ENCODE measurements at places on chromosomes 5 and 9.

GRCh38 chr9:89475891-89476440 is 21.9 kb downstream of the SEMA4D start:
- DNase-seq: no peak

DNA sequence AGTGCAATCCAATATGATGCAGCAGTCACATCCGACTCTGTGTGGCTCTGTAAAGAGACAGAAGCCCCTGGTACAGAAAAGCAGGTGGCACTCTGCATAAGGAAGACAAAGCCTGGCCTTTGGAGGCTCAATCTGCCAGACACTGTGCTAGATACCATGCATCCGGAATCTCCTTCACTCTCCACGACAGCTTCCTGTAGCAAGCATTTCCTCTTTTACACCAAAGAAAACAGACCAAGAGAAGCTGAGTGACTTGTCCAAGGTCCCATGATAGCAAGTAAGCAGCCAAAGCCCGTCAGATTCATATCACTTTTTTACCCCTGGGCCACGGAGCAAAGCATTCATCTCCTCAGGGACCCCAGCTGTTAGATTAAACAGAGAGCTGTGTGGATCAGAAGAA is 64.2 kb upstream of the SMIM23 start:
- DNase-seq: peak; percentile 2

DNA sequence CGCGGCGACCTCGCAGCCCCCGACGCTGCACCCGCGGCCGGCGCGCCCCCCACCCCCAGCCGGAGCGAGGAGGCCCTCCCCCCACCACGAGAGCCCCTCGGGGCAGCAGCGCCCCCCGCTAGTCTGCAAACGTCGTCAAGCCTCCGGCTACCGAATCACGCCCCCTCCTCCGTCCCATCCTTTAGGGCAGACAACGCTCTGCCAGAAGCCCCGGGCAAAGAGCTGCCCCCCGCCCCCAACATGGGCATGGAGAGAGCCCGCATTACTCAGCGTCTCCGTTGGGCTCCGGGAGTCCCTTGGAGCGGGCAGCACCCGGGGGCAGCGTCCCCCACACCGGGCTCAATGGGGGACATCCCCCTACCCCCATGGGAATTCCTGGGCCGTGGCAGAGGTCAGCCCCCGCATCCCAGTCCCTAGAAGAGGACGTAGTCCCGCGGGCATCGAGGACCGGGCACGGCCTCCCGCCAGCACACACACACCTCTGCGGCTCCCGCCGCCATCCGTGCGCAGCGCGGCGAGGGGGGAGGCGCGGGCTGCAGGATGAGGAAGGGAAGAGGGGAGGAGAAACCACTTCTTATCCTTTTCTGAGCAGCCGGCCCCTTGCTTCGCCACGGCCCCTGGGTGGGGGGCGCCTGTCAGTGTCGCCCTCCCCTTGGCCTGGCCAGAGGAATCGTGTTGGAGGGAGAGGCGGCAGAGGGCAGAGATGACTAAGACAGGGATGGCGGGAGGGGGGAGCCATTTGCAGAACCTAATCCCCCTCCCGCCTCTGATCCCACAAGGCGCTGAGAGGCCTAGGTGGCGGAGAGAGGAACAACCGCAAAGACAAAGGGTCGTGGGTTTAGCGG is 750 bp downstream of the DNM1 start:
- peak; percentile 13 for DNase-seq

GRCh38 chr5:167406513-167406912 is 884.9 kb upstream of the WWC1 start:
- DNase-seq: no peak

DNA sequence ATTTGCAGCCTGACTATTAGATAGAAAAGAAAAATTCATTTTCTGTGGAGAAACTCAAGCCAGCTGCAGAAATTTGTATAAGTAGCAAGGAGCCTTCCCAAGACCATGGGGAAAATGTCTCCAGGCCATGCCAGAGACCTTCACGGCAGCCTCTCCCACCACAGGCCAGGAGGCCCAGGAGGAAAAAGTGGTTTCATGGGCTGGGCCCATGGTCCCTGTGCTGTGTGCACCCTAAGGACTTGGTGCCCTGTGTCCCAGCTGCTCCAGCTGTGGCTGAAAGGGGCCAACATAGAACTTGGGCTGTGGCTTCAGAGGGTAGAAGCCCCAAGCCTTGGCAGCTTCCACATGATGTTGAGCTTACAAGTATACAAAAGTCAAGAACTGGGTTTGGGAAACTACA is 73.3 kb upstream of the TTC23L start:
- no peak for DNase-seq

GRCh38 chr9:97307091-97307490 is 368 bp upstream of the CCDC180 start:
- no peak for DNase-seq

DNA sequence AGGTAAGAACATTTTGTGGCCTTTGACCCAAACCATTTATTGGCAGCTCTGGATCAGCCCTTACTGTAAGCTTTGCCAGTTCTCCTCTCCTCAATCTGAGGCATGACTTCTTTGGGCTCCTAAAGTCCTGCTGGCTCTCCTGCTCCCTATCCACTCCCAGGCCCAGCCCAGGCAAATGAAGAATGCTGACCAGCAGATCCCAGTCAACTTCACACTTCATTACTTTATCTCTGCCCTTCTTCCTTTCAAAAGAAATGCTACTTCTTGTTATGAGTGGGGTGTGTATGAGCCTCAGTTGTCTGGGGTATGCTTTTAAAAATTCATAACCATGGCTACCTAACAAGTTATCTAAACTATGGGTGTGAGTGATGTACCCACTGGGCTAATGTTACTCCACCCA is 479.6 kb downstream of the ACTL7B start:
- DNase-seq: no peak

- DNase-seq: no peak
These were observed 13.8 kb upstream of the ANXA1 start for GRCh38 chr9:73137914-73138313.

GRCh38 chr5:131671994-131672655 is 37.1 kb upstream of the RAPGEF6 start:
- no peak for DNase-seq

DNA sequence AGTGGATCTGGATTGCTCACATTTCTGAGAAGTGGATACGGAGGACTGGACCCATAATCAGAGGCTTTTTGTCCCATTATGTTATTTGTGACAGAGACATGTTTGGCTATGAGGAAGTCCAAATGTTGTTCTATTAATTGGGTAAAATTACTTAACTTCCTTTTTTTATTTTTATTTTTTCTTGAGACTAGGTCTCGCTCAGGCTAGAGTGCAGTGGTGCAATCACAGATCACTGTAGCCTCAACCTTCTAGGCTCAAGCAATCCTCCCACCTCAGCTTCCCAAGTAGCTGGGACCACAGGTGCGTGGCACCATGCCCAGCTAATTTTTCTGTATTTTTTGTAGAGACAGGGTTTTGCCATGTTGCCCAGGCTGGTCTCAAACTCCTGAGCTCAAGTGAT is 11.9 kb upstream of the PGGT1B start:
- DNase-seq: no peak

- DNase-seq: no peak
These were observed 222.7 kb upstream of the PUM3 start for GRCh38 chr9:3066591-3066990.

- no peak for DNase-seq
These were observed 30.8 kb upstream of the UNC5A start for GRCh38 chr5:176779537-176779936.

DNA sequence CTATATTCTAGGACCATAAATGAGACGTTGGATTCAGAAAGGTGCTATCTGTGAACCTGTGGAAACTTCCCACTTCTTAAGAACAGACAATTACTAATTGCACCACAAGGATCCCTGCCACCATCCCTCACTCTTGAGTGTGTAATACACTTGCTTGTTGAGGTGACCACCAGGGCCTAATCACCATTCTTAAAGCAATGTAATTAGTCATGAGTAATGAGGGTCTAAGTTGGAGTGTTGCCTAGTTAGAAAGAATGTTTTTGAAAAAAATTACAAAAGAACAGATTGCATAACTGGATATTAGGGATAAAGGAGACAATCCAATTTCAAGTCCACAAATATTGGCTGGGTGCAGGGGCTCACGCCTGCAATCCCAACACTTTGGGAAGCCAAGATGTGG is 56.9 kb upstream of the TRIO start:
- no peak for DNase-seq

- DNase-seq: no peak
These were observed 3.3 kb upstream of the CDC20B start for GRCh38 chr5:55176176-55176818.

GRCh38 chr9:133935328-133936005 is 56.7 kb downstream of the VAV2 start:
- DNase-seq: no peak

DNA sequence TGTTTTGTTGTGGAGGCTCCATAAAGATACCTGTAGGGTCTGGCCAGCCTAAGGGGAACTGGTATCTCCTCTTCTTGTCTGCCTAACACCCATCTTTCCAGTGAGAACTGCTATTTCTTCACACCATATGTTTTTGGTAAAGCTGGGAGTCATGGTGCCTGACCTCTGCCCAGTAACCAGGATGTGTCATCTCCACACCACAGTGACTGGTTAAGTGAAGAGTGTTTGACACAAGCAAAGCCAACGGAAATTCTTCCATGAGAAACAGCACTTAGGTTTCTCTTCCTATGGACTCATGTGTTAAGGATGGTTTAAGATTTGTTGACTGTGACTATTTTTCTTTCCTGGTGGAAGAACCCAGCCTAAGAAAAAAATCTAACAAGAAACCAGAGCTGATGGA is 111.5 kb downstream of the HTR4 start:
- DNase-seq: no peak

- DNase-seq: no peak
These were observed 12.8 kb downstream of the OLFM1 start for GRCh38 chr9:135100241-135100681.

DNA sequence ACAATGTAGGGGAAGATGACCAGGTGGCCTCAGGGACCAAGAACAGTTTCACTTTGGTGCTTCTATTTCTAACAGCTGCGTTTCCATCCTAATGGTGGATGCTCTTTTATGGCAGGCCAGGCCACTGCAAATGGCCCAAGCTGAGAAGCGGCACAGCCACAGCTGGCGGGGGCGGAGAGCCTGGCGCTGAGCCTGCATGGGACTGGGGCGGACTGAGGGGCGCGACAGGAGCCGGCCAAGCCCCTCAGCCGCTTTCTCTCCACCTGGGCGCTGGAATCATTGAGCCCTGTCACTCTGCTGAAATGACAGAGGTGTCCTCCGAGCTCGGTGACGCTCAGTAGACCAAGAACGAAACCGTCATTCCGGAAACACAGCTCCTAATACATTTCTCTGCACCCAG is 317.3 kb upstream of the PDE4D start:
- no peak for DNase-seq

DNA sequence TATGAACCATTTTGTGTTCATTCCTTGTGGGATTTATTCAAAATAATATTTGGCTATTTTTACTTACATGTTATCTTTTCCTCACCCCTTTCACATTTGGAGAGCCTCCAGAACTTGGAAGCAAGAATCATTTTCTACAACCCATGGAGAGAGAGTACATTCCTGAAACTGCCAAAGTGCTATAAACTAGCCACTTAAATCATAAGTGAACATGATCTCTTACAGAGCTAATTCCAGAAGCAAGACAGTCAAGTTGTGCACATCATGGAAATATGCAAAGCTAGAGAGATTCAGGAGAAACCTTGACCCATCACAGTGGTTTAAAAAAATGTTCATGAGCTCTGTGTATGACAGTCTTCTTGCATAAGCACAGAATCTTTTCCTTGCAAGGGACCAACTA is 883.6 kb upstream of the C9orf72 start:
- no peak for DNase-seq

GRCh38 chr5:111706345-111706744 is 50.6 kb downstream of the NREP start:
- no peak for DNase-seq

DNA sequence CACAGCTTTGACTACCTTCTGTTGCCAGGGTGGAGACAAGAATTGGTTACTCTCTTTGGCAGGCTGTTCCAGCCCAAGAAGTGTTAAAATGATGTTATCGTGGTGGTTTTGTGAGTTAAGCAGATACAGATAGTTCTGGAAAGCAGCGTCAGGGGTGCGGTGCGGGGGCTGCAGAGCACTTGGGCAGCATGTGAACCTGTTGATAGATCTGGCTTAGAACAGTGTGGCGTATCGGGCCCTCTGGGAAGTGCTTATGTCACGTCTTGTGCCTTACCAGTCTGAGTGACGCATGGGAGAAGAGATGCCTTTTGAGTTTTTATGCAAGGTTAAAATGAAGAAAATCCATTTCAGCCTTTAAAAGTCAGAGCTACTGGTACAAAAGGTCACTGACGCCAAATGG is 152.5 kb downstream of the PRKACG start:
- DNase-seq: no peak

GRCh38 chr9:34994260-34994899 is 4.8 kb downstream of the DNAJB5 start:
- no peak for DNase-seq

GRCh38 chr5:78003450-78003849 is 227.3 kb upstream of the TBCA start:
- DNase-seq: no peak

DNA sequence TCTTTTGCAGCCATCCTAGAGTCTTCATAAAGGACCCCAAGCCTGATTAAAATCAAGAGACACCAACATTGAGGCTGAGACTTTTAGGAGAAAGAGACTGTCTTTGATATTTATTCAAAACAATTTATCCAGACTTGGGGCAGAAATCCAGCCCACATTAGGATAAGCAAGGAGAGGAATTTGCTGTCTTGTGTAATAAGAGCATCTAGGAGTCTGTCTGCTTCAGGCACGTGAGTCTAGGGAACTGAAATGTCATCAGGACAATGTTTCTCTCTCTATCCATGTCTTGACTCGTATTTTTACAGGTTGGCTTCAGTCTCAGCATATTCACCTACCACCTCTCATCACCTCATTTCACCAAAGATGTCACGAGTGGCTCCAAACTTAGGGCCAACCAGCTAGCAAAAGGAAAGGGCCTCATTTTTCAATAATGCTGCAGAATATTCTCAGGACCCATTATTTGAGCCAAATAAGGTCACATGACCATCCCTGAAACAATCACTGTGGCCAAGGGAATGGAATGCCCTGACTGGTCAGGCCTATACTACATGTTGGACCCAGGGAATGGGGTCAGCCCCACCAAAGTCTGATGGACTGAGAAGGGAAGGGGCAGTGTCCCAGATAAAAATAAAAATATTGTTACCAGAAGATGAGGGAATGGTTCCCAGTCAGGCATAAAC is 70.3 kb upstream of the SAP30L start:
- DNase-seq: no peak

DNA sequence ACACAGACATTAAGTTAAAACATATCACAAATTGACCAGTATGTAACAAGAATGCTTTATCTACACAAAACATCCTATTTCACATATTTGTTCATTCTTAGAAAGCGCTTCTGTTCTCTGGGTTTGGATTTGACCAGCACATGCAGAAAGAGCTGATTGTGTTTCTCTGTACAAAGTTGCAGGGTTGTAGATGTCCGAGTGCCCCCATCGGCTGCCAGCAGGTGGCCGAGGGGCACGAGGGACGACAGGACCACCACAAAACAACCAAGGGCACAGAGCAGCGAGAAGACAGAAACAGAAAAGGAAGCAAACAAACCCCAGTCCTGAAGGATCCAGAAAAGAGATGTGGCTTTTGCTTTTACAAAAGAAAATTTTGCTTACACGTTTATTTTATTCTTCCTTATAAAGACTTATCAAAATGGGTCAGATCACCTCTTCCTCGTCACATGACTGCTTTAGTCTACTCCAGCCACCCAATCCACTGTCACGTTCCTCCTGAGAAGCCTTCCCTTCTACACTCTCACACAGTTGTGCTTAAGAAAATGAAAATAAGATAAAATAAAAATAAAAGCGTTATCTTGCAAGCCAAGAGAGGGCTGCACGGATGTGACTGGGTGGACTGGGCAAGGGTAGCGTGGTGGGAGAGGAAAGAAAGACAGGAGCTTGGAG is 9.5 kb downstream of the OTP start:
- DNase-seq: no peak

GRCh38 chr5:118303296-118303695 is 685.1 kb downstream of the DTWD2 start:
- DNase-seq: no peak
